ENCODE measurements at places on chromosomes 7 and 10.

DNA sequence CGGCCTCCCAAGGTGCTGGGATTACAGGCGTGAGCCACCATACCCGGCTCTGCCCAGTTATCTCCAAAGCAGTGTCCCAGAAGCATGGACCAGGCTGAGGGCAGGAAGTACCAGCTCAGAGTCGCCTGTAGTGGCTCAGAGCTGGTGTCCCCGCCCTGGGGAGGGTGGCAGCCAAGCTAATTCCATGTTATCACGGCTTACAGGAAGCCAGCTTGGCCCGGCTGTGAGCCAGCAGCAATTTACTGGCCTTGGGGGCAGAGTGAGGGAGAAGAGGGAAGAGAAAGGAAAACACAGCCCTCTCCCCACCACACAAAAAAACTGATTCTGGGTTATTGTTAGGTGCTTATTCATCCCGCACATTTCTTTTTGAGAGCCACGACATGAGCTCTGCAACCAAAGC, 88.1 kb downstream of the HIP1 start:
- DNase-seq = no peak

DNA sequence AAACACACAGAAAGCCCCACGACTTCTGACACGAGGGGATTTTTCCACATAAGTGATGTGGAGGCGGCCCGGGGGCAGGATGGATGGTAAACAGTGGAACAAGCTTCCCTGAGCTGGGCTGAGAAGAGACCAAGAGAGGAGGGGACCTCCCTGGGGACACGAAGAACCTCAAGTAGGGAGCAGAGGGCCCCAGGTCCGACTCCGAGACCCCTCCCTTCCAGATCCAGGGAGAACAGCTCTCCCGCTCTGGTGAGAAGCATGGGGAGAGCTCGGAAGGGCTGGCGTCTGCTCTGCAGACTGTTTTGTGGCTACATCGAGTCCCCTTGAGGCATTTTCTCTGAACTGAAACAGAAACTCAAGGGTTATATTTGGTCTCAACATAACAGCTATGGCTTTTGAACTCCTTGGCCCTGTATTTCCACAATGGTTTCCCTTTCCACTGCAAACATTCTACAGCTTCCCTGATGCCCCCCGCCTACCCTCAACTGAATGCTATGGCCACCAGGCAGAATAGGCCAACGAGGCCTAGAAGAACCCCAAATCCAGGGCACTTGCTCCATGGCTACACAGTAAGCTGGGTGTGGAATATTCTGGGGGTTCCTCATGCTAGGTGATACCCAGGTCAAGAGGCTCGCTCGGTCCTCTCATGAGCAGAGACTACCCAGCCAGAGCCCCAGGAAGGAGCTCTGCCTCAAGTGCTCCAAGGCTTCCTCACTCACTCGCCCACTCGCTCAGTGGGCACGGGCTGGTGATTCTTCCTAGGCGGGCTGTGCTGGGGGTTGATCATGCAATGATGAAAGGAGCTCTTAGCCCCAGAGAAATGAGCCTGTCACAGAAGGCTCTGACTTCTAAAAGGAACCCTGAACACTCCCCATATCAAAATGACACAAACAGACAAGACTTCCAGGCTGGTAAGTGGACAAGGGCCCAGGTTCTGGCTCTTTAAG, 47.5 kb downstream of the FAM53B start:
- no peak for DNase-seq

DNA sequence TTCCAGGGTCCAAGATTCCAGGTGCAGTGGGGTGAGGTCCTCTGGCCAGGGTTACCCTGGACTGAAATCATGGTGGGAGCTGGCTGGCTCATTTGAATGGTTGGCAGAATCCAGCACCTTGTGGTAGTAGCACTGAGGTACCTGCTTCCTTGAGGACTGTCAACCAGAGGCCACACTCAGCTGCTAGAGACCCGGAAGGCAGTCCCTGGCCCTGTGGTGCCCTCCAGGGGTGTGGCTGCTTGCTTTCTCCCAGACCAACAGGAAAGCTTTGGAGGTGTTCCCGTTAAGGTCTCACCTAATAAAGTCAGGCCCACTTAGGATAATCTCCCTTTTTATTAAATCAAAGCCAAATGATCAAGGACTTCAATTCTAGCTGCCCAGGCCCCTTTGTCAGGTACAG, 107.7 kb upstream of the GDF10 start:
- no peak for DNase-seq

- no peak for DNase-seq
Measured at GRCh38 chr10:98611436-98611835, 164.7 kb upstream of the HPS1 start.

DNA sequence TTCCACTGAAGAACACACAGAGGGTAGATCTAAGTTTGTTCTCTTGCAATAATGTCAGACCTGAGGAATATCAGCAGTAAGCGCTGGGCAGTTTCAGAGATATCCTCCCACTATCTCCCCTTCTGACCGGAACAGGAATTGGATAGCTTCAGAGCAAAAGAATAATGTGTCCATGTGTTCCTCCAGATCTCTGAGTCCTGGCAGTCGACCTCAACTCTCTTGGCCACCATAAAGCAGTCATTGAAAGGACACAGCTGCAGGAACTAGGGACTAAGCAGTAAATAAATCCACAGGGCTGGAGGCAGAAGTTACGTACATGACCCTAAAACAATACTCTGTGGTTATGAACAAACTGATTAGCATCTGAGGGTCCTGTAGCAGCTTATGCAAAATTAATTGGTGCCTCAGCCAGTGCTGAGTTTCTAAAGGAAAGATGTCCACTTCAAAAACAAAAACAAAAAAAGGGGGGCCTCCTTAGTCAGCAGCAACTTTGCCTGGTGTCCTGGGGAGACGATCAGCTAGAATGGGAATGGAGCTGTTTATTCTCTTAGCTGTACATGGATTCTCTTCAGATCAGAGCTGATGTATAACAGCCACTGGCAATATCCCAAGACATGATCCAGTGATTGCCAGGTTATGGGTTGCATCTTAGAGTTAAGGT, 6.4 kb upstream of the PRTFDC1 start:
- DNase-seq = no peak

GRCh38 chr10:12041766-12042408, 722 bp downstream of the UPF2 start:
- peak; percentile 16 for DNase-seq

- no peak for DNase-seq
Measured at GRCh38 chr10:43057231-43057711, 19.6 kb upstream of the RET start.

DNA sequence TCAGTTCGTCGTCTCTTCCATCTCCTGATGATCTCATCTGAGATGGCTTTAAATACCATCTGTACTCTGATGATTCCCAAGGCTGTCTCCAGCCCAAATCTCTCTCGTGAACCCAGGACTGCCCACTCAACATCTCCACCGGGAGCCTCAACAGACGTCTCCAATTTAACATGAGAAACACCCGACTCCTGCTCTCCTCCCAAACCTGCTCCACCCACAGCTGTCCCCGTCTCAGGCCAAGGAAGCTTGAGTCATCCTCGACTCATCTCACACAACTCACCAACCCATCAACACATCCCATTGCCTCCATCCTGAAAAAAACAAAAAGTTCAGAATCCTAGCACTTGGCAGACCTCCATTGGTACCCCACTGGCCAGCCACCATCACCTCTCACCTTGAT, 29.7 kb upstream of the CALN1 start:
- peak; percentile 20 for DNase-seq

- no peak for DNase-seq
Measured at GRCh38 chr10:126712681-126713080, 42.2 kb upstream of the C10orf90 start.

GRCh38 chr7:122309421-122309820, 4.9 kb upstream of the FEZF1 start:
- DNase-seq = no peak

DNA sequence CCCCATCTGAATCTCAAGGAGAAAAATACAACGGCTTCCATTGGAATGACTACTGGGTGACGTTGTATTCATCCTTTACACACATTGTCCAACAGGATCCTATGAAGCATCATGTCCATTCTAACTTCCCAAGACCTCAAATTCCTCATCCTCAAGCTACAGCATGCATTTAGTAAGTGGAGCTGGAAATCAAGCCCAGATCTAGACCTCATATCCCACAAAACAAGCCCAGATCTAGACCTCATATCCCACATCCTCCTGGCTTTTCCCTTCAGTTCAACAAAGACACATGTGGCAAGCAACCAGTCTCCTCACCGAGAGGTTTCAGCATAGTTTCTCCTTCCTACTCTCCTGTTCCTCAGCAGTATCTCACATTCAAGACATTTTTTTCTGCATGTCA, 12.2 kb downstream of the IGF2BP3 start:
- no peak for DNase-seq

DNA sequence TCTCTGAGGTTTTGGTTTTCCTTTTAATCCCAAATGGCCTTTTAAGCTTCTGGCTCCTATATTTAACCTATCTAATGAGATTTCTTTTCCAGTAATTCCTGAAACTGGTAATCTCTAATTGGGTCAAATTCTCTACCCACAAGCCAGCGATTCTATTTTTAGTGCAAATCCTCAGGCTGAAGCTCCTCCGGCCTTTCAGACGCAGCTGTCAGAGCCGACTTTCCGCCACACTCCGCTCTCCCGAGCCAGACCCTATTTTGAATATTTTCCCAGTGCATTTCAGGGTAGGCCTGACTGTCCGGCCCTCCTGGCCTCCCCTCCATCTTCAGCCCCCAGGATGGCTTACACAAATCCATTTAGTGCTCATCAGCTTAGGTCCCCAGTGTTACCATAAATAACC, 9.7 kb upstream of the ADCY1 start:
- DNase-seq = no peak

DNA sequence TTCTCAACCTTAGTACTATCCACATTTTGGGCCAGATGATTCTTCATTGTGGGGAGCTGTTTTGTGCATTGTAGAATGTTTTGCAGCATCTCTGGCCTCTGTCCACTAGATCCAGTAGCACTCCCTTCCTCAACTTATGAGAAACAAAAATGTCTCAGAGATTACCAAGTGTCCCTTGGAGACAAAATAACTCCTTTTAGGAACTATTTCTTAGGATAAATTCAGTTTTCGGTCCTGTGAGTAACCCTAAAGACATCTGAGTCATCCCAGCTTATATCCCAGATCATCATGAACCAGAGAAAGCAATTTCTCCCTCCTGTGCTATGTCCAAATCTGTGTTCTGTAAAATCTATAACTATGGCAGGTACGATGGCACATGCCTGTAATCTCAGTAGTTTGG, 266.6 kb upstream of the PHYHIPL start:
- DNase-seq = no peak

DNA sequence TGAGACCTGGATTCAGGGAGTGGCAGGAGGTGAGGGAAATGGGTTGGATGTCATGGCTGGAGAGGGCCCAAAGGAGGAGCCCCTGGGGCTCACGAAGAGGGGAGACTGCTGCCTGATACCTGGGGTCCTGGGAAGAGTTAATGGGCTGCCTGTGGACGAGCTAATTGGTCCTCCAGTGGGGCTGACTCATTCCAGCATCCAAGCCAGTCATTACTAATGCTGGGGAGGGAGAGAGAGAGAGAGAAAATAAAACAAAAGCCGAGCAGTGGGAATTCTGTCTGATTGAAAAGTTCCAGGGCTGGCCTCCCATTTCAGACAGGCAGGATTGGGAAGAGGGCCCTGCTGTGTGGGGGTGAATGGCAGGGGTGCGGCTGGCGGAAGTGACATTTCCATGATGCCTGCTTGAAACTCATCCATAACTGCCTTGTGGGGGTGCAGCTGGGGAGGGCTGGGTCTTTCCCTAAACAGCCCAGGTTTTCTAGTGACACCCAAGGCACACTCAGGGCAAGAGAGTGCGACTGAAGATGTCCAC, 297.8 kb downstream of the RPS24 start:
- DNase-seq = no peak

DNA sequence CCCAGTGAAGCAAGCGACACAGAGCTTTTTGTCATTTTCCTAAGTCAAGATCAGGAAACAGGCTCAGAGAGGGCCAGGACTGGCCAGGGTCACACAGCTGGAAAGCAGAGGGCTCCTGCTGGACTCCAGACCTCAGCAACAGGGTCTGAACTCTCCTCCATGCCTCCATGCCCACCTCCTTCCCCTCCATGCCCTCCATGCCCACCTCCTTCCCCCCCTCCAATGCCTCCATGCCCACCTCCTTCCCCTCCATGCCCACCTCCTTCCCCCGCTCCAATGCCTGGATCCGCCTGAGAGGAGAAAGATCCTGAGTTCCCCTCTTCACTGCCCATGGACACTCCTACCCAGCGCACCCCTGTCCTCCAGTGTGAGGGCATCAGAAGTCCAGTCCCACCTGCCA, 51.3 kb downstream of the OAT start:
- DNase-seq = no peak

GRCh38 chr10:818526-819220, 112.8 kb downstream of the LARP4B start:
- DNase-seq = no peak

DNA sequence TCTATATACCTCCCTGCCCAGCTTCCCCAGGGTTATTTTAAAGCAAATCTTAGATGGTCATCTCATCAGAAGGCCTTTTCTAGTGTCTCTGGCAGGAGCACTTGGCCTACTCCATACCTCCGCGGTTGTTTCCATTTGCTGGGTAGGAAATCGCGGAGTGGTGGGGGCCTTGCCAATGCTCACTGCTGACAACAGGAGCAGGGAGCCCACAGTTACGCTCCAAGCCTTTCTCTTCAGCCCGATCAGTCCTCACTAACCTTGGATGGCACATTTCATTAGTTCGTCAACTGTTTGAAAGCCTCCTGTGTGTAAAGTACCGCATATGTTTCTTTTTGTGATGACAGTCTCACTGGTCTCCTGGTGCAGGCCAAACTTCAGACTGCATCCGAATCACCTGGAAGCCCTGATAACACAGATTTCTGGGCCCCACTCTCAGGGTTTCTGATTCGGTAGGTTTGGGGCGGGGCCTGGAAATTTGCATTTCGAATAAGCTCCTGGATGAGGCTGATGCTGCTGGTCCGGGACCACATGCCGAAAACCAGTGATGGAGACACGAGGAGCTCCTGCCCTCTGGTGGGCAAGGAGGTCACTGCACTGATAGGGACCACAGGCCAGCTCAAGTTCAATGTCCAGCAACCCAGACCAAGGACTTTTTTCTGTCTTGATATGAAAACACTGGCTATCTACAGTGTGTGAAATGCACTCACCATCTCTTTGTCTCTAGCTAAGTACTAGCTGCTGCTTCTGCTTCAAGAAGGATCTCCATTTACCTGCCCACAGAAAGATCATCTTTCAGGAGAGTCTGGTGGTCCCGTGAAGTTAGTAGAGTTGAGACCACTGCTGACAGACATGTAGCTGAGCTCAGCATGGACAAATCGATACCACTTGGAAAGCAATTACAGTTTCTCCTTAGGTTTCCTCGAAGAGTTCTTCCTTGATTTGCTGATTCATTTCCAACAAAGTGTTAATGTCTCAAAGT, 14.0 kb downstream of the LRGUK start:
- DNase-seq = peak; percentile 53

GRCh38 chr10:71203716-71204115, 8.7 kb upstream of the UNC5B start:
- DNase-seq = peak; percentile 19

- DNase-seq = no peak
Measured at GRCh38 chr7:44727158-44727936, 21.3 kb upstream of the ZMIZ2 start.
